Neural progenitor cell (in vitro differentiated cells): ENCODE measurements at places on chromosomes 12 and 14. TPM values are rescaled to one million over a fixed set of nuclear protein-coding genes. Genes with fewer than 3 reads are reported as not detected.

DNA sequence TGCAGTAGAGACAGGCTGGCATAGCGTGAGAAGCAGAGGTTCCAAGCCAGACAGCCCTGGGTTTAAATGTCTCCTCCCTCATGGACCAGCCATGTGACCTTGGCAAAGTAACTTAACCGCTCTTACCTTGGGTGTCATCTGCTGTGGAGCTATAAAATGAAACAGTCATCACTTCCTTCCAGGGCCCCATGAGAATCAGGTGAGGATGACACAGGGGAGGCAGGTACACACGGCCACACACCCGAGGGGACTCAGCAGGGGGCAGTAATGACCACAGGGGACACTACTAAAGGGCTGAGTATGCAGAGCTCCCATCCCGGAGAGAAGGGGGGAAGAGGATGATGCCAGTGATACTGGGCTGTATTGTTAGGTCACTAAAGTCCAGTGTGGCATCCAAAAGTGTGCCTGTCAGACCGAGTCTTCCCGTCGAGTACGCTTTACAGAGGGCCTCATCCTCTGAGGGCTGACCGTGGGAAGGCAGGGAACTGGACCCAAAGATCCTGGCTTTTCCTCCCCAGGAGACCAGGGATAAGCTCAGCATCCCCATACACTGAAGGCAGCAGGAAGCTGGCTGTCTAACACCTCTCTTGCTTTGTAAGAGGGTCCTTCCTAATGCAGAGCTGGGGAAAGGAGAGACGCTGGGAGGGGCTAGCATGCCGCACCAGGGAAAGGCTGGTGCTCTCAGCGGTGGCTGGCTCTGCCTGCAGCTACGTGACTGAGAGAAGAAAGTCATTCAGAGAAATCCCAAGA lies 94.2 kb downstream of the SINHCAF start:
- no peaks in the 10 kb centered on the region for H3K36me3 ChIP-seq
- H3K4me3 ChIP-seq: no peak overlapping the region
- no peak overlapping the region for H3K27ac ChIP-seq
- no peaks in the 10 kb centered on the region for H3K27me3 ChIP-seq
- no peak for DNase-seq

DNA sequence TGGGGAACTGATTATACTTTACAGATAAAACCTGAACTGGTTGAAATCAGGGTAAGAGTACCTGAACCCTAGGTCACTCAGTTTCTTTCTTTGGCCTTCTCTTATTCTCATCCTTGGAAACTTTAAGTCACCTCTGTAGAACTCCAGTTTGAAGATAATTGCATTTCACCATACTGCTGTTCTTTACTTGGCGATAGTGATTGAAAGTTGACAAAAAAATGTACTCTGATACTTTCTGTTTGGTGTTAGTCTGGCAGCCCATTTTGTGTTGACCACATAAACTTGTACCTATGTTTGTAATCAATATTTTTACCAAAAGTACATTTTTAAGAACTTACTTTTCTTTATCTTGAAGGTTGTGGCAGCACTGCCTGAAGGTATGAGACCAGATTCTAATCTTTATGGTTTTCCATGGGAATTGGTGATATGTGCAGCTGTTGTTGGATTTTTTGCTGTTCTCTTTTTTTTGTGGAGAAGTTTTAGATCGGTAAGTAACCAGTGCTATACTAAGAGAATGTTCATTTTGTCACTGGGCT lies 42.9 kb downstream of the MIA2 start:
- H3K4me3 ChIP-seq: no peak overlapping the region
- no peak for DNase-seq
- no peak overlapping the region for H3K27ac ChIP-seq
- no peaks in the 10 kb centered on the region for H3K36me3 ChIP-seq
- H3K27me3 ChIP-seq: no peaks in the 10 kb centered on the region

GRCh38 chr12:4909734-4910501 lies at the start of gene KCNA1:
Gene KCNA1, plus strand, starts transcription at chr12:4909905. Its CDS starts 1,474 bp downstream, at chr12:4911379.
- peak; percentile 68 for DNase-seq
- H3K36me3 ChIP-seq: no peaks in the 10 kb centered on the region
- peaks cover 97% of the 10 kb centered on the region for H3K27me3 ChIP-seq
- H3K4me3 ChIP-seq: peak within 1 kb of the TSS; percentile 62
- H3K27ac ChIP-seq: no peak within 1 kb of the TSS
- H3K4me1 ChIP-seq: peaks cover 34% of the 10 kb centered on the region

DNA sequence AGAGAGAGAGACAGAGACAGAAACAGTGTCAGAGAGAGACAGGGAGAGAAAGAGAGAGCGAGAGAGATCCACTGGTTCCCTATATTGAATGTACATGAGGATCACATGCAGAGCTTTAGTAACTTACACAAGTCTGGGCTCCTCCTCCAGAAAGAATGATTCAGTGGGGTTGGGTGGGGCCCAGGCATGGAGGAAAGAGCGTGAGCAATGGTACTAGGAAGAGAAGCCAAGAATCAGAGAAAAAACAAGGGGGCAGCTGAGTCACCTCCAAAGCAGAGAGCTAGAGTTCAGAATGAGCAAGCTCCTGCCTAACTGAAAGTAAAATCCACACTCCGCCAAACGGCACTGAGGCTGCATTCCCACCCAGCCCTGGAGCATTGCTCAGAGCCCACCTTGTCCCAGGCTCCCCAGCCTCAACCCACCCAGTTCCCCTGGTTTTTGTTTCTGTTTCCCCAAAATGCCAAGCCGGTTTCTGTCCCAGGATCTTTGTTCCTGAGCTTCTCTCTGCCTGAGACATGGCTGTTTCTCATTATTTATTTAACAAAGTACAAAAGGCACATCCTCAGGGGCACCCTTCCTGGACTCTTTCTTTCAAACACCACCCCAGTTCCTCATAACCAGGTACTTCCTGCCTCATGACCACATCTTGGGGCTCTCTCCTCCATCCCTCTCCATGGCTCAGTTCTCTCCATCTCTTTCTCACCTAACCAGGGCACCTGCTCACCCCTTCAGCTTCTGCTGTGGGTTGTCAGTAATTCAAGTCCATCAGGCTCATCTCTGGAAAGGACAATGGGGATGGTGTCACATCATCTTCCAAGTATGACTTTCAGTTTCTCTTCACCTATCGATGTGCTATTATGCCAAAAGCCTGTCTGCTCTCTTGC lies 670.3 kb upstream of the TBX3 start:
- no peak for DNase-seq
- no peaks in the 10 kb centered on the region for H3K27me3 ChIP-seq
- H3K4me1 ChIP-seq: no peaks in the 10 kb centered on the region
- no peak overlapping the region for H3K4me3 ChIP-seq

- H3K27ac ChIP-seq: no peak overlapping the region
- DNase-seq: peak; percentile 7
- no peaks in the 10 kb centered on the region for H3K27me3 ChIP-seq
- no peaks in the 10 kb centered on the region for H3K4me1 ChIP-seq
Observed at GRCh38 chr14:54606178-54606577, 39.2 kb downstream of the SAMD4A start.

- H3K4me3 ChIP-seq: no peak overlapping the region
- no peak overlapping the region for H3K27ac ChIP-seq
- no peaks in the 10 kb centered on the region for H3K36me3 ChIP-seq
- H3K27me3 ChIP-seq: no peaks in the 10 kb centered on the region
- DNase-seq: no peak
Observed at GRCh38 chr14:49886523-49886922, 6.4 kb upstream of the ARF6 start.

- no peaks in the 10 kb centered on the region for H3K27me3 ChIP-seq
- H3K36me3 ChIP-seq: no peaks in the 10 kb centered on the region
- H3K27ac ChIP-seq: no peak overlapping the region
- H3K4me3 ChIP-seq: no peak overlapping the region
- H3K4me1 ChIP-seq: no peaks in the 10 kb centered on the region
Observed at GRCh38 chr12:44999355-44999754, 51.5 kb downstream of the DBX2 start.

- no peak overlapping the region for H3K4me3 ChIP-seq
- no peaks in the 10 kb centered on the region for H3K27me3 ChIP-seq
- H3K36me3 ChIP-seq: peaks cover 9% of the 10 kb centered on the region
Observed at GRCh38 chr12:12817616-12818015, 4.5 kb downstream of the DDX47 start.

GRCh38 chr12:121288158-121288845 lies 8.2 kb downstream of the CAMKK2 start:
- no peaks in the 10 kb centered on the region for H3K27me3 ChIP-seq
- H3K36me3 ChIP-seq: no peaks in the 10 kb centered on the region
- no peak overlapping the region for H3K27ac ChIP-seq
- peaks cover 6% of the 10 kb centered on the region for H3K4me1 ChIP-seq

- no peaks in the 10 kb centered on the region for H3K36me3 ChIP-seq
- H3K27ac ChIP-seq: no peak overlapping the region
- H3K4me1 ChIP-seq: no peaks in the 10 kb centered on the region
- no peaks in the 10 kb centered on the region for H3K27me3 ChIP-seq
- H3K4me3 ChIP-seq: no peak overlapping the region
Observed at GRCh38 chr14:51495319-51495718, 156.4 kb upstream of the FRMD6 start.

GRCh38 chr14:85934123-85934885 lies 404.4 kb downstream of the FLRT2 start:
- H3K27me3 ChIP-seq: no peaks in the 10 kb centered on the region
- no peak overlapping the region for H3K4me3 ChIP-seq
- no peak for DNase-seq
- H3K36me3 ChIP-seq: no peaks in the 10 kb centered on the region
- no peaks in the 10 kb centered on the region for H3K4me1 ChIP-seq

DNA sequence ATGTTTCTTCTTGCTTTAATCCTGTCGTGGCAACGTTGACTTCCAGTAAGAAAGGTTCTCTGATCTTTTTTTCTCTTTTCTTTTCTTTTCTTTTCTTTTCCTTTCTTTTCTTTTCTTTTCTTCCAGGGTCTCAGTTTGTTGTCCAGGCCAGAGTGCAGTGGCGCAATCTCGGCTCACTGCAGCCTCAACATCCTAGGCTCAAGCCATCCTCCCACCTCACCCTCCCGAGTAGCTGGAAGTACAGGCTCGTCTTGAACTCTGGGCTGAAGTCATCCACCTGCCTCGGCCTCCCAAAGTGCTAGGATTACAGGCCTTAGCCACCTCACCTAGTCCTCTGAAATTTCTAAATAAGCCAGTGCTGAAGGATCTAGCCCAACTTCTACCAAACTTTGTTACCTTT lies 1.3 kb upstream of the MAP3K9 start:
- peak overlapping the region; percentile 79 for H3K4me3 ChIP-seq
- peak overlapping the region; percentile 72 for H3K27ac ChIP-seq
- H3K4me1 ChIP-seq: peaks cover 30% of the 10 kb centered on the region

DNA sequence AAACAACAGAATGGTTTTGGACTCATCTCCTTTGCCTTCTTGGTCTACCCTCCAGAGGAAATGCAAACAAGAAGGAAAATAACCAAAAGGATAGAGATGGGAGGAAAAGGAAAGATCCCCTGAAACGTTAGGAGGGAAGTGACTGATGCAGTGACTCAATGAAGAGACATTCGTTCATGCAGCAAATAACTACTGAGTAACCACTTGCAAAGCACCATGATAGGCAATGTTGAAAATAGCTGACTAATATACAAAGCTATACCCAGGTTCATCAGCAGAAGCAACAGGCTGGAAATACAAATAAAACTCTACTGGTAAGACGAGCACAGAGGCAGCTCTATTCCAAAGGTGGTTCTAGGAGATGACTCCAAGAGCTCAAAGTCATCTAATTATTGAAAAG lies 41.8 kb downstream of the R3HDM2 start:
- H3K36me3 ChIP-seq: no peaks in the 10 kb centered on the region
- no peaks in the 10 kb centered on the region for H3K27me3 ChIP-seq
- no peak for DNase-seq
- H3K4me1 ChIP-seq: no peaks in the 10 kb centered on the region
- no peak overlapping the region for H3K27ac ChIP-seq
- H3K4me3 ChIP-seq: no peak overlapping the region

- no peak overlapping the region for H3K27ac ChIP-seq
- H3K36me3 ChIP-seq: no peaks in the 10 kb centered on the region
- peaks cover 18% of the 10 kb centered on the region for H3K4me1 ChIP-seq
Observed at GRCh38 chr14:74358176-74358829, 10.0 kb downstream of the VRTN start.

- H3K36me3 ChIP-seq: no peaks in the 10 kb centered on the region
- no peaks in the 10 kb centered on the region for H3K27me3 ChIP-seq
- no peak for DNase-seq
- H3K4me1 ChIP-seq: no peaks in the 10 kb centered on the region
- no peak overlapping the region for H3K4me3 ChIP-seq
Observed at GRCh38 chr12:118361092-118361404, 11.7 kb downstream of the TAOK3 start.

GRCh38 chr12:132138941-132139871 lies 4.9 kb downstream of the DDX51 start:
- H3K27me3 ChIP-seq: no peaks in the 10 kb centered on the region
- H3K4me3 ChIP-seq: no peak overlapping the region
- DNase-seq: no peak
- no peak overlapping the region for H3K27ac ChIP-seq

Gene PTCSC3
- total RNA-seq: not detected in 2 replicates

Gene POMT2
- total RNA-seq: 6.2 and 14.7 TPM in 2 replicates

Gene COX6A1
- 296 and 432 TPM in 2 replicates for total RNA-seq

Gene MAP3K9
- 14.9 and 25.3 TPM in 2 replicates for total RNA-seq

Gene RD3L
- not detected in 2 replicates for total RNA-seq

Gene PIWIL1
- total RNA-seq: not detected in 2 replicates
